ENCODE measurements at places on chromosomes 12 and 14.

GRCh38 chr12:115354007-115354890, 670.3 kb upstream of the TBX3 start:
- DNase-seq: peak; percentile 73

GRCh38 chr12:66859751-66860440, 181.0 kb upstream of the GRIP1 start:
- DNase-seq: no peak

- no peak for DNase-seq
Observed at GRCh38 chr14:33952541-33952940, 1.7 kb upstream of the EGLN3 start.

DNA sequence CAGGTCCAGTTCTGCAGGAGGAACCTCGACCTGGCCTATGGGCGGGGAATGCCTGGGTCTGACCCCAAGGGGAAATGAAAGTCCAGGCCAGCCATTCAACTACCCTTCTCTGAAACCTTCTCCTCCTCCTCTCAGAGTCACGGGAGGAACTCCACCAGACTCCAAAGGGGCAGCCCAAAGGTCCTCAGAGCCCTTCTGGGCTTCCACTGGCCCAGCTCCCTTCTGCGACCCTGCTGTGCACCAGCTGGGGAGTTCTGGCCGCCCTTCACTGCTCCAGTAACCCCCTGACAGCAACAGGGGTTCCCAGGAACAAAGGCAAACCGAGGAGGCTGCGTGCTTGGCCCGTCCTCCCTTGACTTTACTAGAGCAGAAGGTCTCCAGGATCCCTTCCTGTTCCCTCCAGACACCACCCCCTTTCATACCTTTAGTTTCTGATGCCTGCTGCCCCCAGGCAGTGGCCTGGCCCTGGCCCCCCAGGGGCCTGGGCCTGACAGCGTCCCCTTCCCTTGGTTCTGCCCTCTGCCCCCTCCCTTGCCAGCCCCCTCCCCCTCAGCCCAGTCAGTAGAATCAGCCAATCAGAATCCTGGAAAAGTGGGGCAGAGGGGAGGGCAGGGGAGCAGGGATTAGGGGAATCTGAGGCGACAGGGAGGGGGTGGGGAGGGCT, 850 bp upstream of the ZNF385A start:
- DNase-seq: no peak

- no peak for DNase-seq
Observed at GRCh38 chr14:78197051-78197450, 26.9 kb downstream of the NRXN3 start.

- DNase-seq: no peak
Observed at GRCh38 chr12:93592641-93593406, 20.3 kb downstream of the SOCS2 start.

DNA sequence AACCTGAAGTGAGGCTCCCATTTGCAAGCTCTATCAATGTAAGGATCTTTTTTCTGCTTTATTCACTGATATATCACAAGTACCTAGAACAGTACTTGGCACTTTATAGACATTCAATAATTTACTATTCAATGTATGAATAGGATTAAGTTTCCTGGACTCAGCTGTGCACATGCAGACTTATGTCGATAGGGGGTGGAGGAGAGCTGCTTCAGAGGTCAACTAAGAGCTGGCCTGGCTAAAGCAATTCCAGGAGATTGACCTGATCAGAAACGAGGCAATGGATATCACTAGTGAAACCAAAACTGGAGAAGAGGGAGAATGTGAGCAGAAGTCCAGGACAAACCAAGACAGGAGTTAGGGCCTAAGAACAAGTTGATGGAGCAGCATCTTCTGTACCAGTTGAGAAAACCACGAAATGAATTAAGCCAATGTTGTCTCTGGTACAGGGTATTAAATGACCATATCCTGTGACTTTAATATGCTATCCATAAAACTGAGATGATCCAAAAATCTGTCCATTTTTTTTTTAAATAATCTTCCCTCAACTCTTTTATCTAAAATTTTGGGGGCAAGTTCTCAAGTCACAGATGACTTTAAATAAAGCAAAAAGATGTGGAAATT, 169.2 kb downstream of the PIK3C2G start:
- DNase-seq: peak; percentile 35

DNA sequence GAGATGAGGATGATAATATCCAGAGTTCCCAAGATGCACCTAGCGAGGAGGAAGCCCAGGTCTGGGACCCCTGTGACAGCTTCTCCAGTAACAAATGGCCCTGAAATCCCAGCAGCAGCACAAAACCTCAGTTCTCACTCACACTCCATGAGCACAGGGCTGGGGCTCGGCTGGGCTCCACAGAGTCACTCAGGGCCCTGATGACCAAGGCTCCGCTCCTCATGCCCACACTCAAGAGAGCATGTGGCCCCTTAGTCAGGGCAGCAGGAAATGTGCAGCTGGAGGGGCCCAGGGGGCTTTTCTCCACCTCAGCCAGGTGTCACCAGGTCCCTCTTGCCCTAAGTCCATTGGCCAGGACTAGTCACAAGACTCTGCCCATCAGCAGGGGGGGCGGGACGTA, 242.7 kb upstream of the SFSWAP start:
- no peak for DNase-seq

GRCh38 chr12:45216230-45216982, 511 bp downstream of the ANO6 start:
- DNase-seq: peak; percentile 41

- DNase-seq: no peak
Observed at GRCh38 chr14:64444984-64445845, 20.1 kb upstream of the AKAP5 start.

- no peak for DNase-seq
Observed at GRCh38 chr12:66032739-66033138, 97.8 kb downstream of the LLPH start.

- DNase-seq: no peak
Observed at GRCh38 chr12:86158956-86159355, 97.2 kb downstream of the MGAT4C start.

GRCh38 chr14:100106250-100107112, 41.3 kb downstream of the EVL start:
- DNase-seq: no peak

- DNase-seq: peak; percentile 42
Observed at GRCh38 chr12:6476489-6476888, 6.0 kb upstream of the VAMP1 start.

DNA sequence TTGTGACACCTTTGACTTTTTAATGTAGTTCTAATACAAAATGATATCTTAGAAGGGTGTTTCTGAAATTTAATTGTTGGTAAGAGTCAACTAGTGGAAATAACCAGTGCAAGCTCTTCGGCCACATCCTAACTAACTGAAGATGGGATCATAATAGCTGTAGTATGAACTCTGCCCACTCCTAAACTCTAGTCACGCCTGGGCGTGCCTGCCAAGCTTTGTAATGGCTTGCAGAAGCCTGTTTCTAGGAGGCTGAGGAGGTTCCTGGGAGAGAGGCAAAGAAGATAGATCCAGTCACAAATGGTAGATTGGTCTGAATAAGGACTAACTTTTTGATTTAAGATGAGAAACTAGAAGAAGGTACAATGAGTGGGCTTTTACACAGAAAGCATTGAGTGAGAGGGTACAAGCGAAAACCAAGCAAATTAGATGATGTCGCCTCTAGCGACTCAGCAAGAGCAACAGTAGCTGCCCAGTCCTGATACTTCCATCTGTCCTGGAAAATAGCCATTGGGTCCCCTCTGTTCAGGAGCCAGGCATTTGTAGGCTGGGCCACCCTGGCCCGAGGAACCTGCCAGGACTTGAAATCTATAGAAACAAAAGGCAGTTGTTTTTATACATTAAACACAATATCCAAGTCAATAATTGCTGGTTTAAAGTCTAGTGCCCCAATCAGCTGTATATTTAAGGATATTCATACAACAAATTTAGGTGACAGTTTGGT, 148.8 kb downstream of the SLC38A4 start:
- DNase-seq: no peak

DNA sequence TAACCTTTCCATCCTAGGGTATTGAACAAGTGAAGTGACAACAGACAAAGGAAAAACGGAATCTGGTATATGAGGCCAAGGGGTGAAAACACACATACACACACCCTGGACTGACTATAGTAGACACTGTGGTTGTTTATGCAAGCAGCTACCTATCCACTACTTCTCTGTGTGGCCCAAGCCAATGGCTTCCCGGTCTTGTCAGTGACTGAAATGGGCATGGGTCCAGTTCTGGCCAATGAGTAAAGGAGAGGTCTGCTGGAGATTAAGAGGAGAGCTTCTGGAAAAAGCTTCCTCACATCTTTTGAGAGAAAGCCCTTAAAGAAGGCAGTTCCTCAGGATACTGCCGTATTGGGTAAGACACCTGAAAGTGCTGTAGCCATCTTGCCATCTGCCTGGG, 19.3 kb downstream of the MBIP start:
- no peak for DNase-seq

DNA sequence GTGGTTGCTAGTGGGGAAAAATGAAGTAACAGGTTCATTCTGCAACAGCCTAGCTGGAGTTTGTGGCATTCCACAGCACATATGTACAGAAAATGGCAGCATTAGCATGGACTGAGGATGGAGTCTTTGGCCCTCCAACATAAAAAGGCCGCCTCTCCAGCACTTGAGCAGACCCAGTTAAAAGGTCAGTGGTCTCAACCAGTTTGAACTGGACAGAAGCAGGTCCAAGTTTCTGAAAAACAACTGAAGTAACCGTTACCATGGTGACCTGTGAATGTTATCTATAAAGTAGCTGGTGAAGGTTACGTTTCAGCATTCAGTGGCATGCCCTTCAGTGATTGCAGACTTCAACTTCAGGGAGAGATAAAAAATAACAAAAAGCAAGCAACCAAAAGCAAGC, 34.1 kb upstream of the OR10AD1 start:
- DNase-seq: no peak

DNA sequence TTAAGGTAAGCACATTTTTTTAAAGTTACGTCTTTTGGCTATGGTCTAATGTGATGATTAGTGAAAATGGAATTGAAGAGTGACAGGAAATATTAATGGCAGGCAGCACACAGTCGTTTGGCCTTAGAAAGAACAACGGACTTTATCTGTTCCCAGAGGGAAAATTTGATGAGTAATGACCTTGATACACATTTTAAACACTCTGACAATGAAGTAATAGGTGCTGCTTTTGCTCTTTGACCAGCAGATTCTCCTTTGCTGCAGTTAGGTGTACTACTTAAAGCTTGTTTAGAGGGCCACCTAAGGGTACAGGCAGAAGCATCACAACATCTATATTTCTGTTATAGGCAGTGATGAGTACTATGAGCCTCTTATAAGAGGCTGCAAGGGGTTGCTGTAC, 27.1 kb upstream of the RNU6-8 start:
- DNase-seq: peak; percentile 46

DNA sequence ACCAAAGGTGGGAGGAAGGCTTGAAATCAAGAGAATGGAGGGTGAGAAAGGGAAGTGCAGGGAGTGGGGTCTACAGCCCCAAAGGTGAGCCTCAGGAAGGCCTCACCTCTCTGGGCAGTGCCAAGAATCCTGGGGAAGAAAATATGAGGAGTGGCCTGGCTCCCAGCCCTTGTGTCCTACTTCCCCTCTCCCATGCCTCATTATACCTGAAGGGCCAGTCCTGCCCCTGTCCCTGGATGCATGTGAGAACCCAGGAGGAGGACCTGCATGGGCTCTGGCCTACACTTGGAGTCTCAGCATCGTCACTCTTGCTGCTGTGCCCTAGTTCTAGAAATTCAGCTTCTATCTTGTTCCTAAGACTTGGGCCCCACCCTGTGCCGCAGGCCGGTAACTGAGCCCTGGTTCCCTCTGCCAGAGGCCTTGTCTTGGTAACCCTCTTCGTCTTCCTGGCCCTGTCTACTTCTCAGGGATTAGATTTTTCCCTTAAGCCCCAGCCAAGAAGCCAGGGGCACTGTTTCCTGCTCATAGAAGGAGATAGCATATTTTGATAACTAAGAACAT, 10.9 kb upstream of the MYH7 start:
- no peak for DNase-seq

- peak; percentile 78 for DNase-seq
Observed at GRCh38 chr14:51006781-51007211, 62.5 kb upstream of the PYGL start.

- no peak for DNase-seq
Observed at GRCh38 chr12:15545334-15545733, 223.0 kb downstream of the PTPRO start.

GRCh38 chr12:22321018-22321605, 13.4 kb downstream of the ST8SIA1 start:
- no peak for DNase-seq

DNA sequence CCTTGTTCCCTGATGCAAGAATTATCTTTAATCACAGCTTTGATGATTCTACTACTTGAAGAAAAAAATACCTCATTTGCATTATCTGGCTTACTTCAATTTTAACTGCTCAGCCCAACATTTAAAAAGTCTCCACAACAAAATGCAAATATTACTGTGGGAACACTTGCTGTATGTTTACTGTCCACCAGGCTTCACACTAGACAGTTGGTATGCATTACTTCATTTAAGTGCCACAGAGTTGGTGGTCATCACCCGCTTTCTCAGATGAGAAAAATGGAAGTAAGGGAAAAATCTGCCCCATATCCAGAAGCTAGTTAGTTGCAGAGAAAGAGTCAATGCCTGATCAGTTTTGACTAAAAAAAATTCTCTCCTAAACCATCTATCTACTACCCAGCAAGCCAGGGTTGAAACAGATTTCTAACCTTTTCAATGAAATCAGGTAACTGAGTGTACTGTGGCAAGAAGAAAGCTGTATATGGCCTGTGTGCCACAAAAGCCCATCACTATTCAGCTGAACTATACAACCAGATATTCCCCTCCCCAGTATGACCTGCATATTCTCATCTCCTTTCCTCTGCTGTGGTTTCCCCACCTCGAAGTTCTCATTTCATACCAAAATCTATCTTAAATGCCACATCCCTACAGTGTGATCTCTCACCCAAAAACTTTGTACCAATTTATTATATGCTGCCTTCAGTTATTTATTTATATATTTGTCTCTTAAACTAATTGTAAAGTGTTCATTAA, 90.3 kb downstream of the ATP2B1 start:
- no peak for DNase-seq

- no peak for DNase-seq
Observed at GRCh38 chr14:95496690-95497259, 19.7 kb downstream of the SYNE3 start.

DNA sequence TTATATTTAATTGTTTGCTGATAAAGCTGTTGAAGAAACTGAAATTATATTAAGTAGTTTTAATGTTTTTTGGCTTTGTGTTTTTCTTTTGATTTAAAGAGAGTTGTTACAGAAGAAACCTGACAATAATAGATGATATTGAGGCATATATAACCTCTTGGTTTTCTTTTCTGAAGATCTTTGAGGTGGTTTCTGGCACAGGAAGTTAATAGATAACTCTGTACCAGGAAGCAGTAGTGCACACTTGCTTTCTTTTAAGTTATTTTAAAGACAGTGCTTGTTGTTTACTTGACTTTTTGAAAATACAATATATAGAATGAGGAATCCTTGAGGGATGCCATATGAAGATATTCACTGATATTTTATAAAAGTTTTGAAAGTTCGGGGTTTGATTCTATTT, 209.0 kb upstream of the FBXO33 start:
- no peak for DNase-seq

DNA sequence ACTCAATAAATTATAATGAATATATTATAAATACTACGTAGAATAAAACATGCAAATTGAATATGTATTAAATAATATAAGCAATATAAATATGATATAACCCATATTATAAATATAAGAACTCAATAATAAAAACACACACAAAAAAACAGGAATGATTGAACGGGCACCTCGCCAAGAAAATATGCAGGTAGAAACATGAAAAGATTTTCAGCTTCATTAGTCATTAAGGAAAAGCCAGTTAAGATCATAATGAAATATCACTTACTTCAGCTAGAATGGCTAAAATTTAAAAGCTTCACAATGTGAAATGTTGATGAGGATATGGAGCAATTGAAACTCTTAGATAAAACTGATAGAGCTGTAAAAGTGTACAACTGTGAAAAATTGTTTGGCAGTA, 17.8 kb upstream of the SEL1L start:
- no peak for DNase-seq
